ENCODE measurements at places on chromosomes 13 and 19. TPM values are rescaled to one million over a fixed set of nuclear protein-coding genes. Genes with fewer than 3 reads are reported as not detected.

- peaks cover 9% of the 10 kb centered on the region for H3K4me1 ChIP-seq
- no peaks in the 10 kb centered on the region for H3K27me3 ChIP-seq
- H3K36me3 ChIP-seq, result peaks cover 7% of the 10 kb centered on the region
- no peak for DNase-seq
Observed at GRCh38 chr19:12606796-12607195, 3.8 kb downstream of the ZNF490 start.

GRCh38 chr19:29704562-29705558, 10.2 kb downstream of the C19orf12 start:
- peaks cover 16% of the 10 kb centered on the region for H3K36me3 ChIP-seq
- no peaks in the 10 kb centered on the region for H3K4me1 ChIP-seq
- no peak overlapping the region for H3K4me3 ChIP-seq
- H3K27me3 ChIP-seq, result no peaks in the 10 kb centered on the region

- H3K4me3 ChIP-seq, result no peak overlapping the region
- H3K36me3 ChIP-seq, result no peaks in the 10 kb centered on the region
- H3K4me1 ChIP-seq, result no peaks in the 10 kb centered on the region
- peaks cover 9% of the 10 kb centered on the region for H3K27me3 ChIP-seq
Observed at GRCh38 chr13:50893211-50893852, 16.3 kb upstream of the RNASEH2B start.

GRCh38 chr19:14507704-14508542, 10.3 kb downstream of the DNAJB1 start:
- H3K27me3 ChIP-seq, result no peaks in the 10 kb centered on the region
- DNase-seq, result peak; percentile 63
- H3K27ac ChIP-seq, result peak overlapping the region; percentile 8

- no peaks in the 10 kb centered on the region for H3K36me3 ChIP-seq
- no peak for DNase-seq
- no peak overlapping the region for H3K4me3 ChIP-seq
- no peaks in the 10 kb centered on the region for H3K27me3 ChIP-seq
Observed at GRCh38 chr13:107801621-107802020, 413.7 kb downstream of the LIG4 start.

DNA sequence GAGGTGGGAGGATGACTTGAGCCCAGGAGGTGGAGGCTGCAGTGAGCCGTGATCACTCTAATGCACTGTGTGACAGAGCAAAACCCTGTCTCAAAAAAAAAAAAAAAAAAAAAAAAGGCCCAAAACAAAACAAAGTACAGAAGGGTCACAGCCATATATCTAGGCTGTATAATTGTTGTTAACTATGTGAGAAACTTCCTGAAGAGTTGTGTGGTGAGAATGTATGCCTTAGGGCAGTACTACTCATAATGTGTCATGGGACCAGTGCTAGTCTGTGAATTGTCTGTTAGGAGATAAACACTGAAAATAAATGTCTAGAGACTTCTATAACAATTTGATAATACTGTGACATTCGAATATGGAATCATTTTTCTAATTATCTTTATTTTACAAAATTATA, 43.1 kb downstream of the PAN3 start:
- peaks cover 3% of the 10 kb centered on the region for H3K36me3 ChIP-seq
- DNase-seq, result peak; percentile 52
- no peaks in the 10 kb centered on the region for H3K27me3 ChIP-seq
- H3K4me1 ChIP-seq, result peaks cover 20% of the 10 kb centered on the region

- no peaks in the 10 kb centered on the region for H3K27me3 ChIP-seq
- no peak overlapping the region for H3K4me3 ChIP-seq
- DNase-seq, result peak; percentile 52
- H3K36me3 ChIP-seq, result no peaks in the 10 kb centered on the region
Observed at GRCh38 chr19:45125975-45126493, 33.1 kb downstream of the PPP1R37 start.

- no peak overlapping the region for H3K27ac ChIP-seq
- H3K36me3 ChIP-seq, result no peaks in the 10 kb centered on the region
Observed at GRCh38 chr13:23510979-23511735, 59.1 kb upstream of the TNFRSF19 start.

- H3K4me1 ChIP-seq, result peaks cover 27% of the 10 kb centered on the region
- no peaks in the 10 kb centered on the region for H3K36me3 ChIP-seq
- no peaks in the 10 kb centered on the region for H3K27me3 ChIP-seq
- DNase-seq, result no peak
- no peak overlapping the region for H3K27ac ChIP-seq
Observed at GRCh38 chr19:40642757-40643305, 41.7 kb downstream of the LTBP4 start.

GRCh38 chr19:38055655-38056521, 148.9 kb downstream of the SIPA1L3 start:
- no peak overlapping the region for H3K4me3 ChIP-seq

DNA sequence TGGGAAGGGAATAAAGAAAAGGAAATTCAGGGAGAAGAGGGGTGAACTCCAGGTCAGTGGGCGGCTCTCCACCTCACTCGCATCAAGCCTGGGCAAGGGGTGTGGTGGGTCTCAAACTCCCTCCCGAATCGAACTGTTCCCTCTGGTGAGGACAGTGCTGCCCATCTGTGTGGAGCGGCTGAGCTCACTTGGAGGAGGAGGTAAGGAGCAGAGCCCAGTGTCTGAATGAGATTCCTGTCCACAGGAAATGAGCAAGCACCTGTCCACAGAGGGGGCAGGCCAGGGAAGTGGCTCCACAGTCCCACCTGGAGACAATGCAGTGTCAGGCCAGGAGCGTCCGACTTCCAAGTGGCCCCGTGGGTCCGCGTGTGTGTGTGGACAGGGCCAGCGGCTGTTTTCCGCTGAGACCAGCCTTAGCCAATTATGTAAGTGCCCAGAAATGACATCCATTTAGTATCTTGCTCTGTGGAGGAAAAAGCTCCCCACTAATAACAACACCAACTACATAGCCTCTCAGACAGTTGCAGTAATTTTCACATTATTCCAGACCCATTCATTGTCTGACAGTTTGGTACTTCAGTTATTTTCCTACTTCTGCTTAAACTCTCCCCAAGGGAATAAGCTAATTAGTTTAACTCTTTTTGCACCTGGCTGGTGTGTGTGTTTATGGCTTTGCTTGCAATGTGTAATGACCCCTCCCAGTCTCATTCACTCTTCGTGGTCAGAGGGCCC, 114.6 kb downstream of the SOX1 start:
- no peaks in the 10 kb centered on the region for H3K36me3 ChIP-seq
- no peak for DNase-seq
- no peak overlapping the region for H3K27ac ChIP-seq
- no peaks in the 10 kb centered on the region for H3K4me1 ChIP-seq
- no peaks in the 10 kb centered on the region for H3K27me3 ChIP-seq

GRCh38 chr19:937259-937694, 11.4 kb downstream of the ARID3A start:
- no peak overlapping the region for H3K4me3 ChIP-seq
- no peak overlapping the region for H3K27ac ChIP-seq
- no peak for DNase-seq
- no peaks in the 10 kb centered on the region for H3K36me3 ChIP-seq
- H3K4me1 ChIP-seq, result peaks cover 30% of the 10 kb centered on the region

DNA sequence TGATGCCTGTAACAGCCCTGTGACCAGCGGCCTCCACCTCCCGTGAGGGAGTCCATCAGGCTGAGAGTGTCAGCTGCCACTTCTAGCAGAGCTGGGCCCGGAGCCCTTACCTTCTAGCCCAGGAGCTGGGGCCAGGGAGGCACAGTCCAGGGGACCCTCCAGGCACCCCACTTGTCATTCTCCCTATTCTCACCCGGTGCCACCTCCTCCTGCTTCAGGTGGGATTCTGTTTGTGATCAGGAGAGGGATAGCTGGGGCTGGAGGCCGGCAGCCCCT, 4.1 kb downstream of the RASA3 start:
- H3K4me3 ChIP-seq, result no peak overlapping the region
- no peaks in the 10 kb centered on the region for H3K36me3 ChIP-seq
- DNase-seq, result no peak
- H3K4me1 ChIP-seq, result peaks cover 39% of the 10 kb centered on the region

DNA sequence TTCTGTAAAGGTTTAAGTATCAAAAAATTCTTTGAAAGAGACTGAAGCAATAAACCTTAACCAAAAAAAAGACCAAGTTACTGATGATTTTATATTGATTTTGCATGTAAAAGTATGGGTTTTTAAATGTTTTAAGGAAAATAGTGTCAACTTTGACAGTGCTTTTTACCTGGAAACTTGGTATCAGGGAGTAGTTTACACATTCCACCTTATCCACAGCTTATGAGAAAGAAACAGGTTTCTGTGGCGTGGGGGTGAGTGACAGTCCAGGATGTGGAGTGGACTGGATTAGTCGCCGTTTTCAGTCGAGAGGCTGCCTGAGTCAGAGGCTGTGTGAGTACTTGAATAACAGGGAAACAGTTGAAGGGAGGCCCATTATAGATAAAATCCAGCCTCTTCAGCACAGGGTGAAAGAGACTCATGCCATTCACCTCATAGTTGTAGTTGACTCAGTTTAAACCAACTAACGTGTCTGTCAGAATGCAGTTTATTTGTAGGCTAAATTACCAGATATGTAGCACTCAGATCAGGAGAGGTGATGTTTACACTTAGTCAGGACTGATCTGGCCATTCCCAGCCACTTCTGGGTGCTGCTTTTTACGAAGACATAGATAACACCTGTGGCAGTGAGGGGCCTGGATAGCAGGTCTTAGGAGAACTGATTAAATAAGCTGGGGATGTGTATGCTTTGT, 595 bp upstream of the GPR183 start:
- H3K36me3 ChIP-seq, result no peaks in the 10 kb centered on the region
- H3K4me3 ChIP-seq, result no peak overlapping the region
- no peaks in the 10 kb centered on the region for H3K27me3 ChIP-seq
- H3K4me1 ChIP-seq, result peaks cover 17% of the 10 kb centered on the region
- DNase-seq, result peak; percentile 84

DNA sequence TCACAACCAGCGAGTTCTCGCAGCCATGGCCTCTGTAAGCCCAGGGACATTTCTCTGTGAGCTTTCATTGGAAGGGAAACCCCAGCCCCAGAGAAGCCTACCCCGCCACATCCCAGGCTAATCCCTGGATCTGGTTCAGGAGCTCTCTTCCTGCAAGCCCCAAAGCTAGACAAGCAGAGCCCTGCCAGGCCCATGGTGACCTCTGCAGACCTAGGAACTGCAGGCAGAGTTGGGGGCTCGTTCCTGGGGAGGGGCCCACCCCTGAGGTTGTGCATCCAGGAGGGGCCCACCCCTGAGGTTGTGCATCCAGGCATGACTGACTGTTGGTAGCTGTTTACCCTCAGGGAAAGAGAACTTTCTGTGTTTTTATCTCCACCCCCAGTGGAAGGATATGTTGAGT, 21.7 kb downstream of the KCTD15 start:
- H3K4me1 ChIP-seq, result peaks cover 26% of the 10 kb centered on the region
- no peak overlapping the region for H3K27ac ChIP-seq
- no peak for DNase-seq
- no peak overlapping the region for H3K4me3 ChIP-seq
- H3K36me3 ChIP-seq, result peaks cover 4% of the 10 kb centered on the region
- H3K27me3 ChIP-seq, result no peaks in the 10 kb centered on the region

DNA sequence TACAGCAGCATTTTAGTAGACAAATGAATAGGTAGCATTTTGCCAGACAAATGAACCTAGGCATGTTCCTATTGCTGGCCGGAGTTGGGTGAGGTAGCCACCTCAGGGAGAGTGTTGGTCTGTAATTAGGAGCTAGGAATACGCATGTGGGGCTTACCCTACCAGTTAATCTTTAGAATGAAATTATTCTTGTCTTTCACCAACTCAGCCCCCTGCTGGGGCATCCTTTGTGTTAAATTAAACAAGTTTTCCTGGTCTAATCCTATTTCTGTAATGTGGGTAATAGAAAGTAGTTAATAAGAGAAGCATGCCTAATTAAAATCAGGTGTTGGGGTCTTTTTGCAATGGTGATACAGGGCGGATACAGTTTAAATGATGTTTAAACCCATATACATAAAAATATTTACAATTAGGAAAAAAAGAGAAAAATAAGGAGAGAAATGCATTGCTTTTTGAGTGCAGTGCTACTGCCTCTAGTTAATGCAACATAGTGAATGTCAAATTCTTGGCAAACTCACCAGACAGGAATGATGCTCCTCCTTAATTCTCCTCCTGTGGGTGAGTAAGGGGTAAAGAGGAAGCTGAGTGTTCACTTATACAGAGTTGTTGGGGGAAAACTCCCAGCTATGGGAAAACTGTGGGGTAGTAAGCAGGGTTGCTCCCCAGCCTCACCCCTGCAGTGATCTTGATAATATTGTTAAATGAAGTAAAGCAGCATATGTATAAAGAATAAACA, 276.4 kb upstream of the EDNRB start:
- peak; percentile 2 for DNase-seq
- H3K36me3 ChIP-seq, result no peaks in the 10 kb centered on the region
- H3K4me3 ChIP-seq, result no peak overlapping the region
- peaks cover 2% of the 10 kb centered on the region for H3K27me3 ChIP-seq

DNA sequence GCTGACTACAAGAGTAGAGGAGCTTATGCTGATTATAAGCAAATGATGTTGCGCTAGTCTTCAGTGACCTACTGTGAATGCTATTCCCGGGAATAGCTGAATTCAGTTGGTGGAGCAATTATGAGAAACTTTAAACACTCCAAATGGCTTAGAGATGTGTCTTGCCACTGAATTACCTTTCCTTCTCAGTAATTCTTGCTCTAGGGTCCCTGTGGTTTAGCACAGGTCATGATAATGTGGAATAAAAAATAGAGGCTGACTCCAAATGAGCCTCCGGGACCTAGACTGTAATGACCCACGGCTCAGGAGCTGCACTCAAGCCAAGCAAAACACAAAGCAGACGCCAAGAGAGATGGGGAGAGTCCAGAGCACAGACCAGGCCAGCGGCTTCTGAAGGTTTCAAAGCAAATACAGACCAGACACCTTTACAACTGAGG, 124.7 kb downstream of the RGCC start:
- no peak for DNase-seq
- H3K4me3 ChIP-seq, result no peak overlapping the region
- H3K36me3 ChIP-seq, result no peaks in the 10 kb centered on the region
- H3K27me3 ChIP-seq, result no peaks in the 10 kb centered on the region

The SMIM44 gene
- total RNA-seq, result not detected

The HIF3A gene
- total RNA-seq, result 8.5 TPM

The CGB8 gene
- total RNA-seq, result not detected

The NTF4 gene
- not detected for total RNA-seq

The ZNF440 gene
- total RNA-seq, result 9.1 TPM

The FAM83E gene
- total RNA-seq, result 3.5 TPM
